Activated CD4-positive, alpha-beta T cell treated with anti-CD3 and anti-CD28 coated beads for 24 hours (primary cell): ENCODE measurements at places on chromosomes 11 and 22.
A peak's percentile ranks its signal among the peaks of the same experiment; 100 is the strongest.

DNA sequence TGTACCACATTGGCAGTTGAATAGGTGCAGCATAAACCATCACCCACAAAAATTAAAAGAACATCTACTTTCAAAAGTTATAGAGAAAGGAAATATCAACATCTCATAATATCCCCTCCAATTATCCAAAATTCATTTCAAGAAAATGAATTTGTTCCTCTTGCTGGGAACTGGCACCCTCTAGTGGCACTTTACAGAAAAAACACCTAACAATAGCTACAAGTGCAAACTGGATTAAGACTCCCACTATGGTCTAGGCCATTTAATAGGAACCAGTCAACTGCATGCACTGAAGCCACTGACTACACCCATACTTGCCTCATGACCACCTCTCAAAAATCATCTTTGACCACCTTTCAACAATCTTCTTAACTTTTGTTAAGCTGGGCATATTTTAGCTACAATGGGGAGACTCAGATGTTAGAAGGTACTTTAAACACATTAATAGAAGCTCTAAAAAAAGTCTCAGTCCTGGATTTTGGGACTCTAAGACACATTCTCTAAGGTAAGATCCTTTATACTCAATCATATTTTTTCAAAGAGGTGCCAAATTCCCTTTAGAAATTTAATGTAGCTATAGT is 17.3 kb downstream of the TRAF6 start:
- no peak for DNase-seq

DNA sequence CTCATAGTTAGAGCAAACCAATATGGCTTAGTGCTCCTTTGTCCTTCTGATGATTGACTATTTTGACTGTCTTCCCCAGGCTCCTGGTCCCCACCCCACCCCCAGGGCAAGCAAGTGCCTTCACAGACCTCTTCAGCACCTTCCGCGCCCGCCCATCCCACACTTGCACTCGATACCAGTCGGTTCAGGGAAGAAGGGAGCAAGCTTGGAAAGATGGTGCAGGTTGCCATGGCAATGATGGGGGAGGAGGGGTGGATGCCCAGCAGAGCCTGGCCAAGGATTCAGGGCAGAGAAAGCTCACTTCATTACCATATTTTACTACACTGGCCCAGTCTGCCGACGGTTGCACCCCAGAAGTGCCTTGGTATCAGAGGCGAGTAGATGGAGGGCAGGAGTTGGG is 2.2 kb downstream of the TMEM132A start:
- DNase-seq: no peak

- DNase-seq: no peak
Observed at GRCh38 chr11:47941907-47942558, 38.3 kb upstream of the PTPRJ start.

GRCh38 chr11:36455658-36456111 is 54.4 kb downstream of the TRAF6 start:
- no peak for DNase-seq

- no peak for DNase-seq
Observed at GRCh38 chr11:88340366-88340935, 2.9 kb upstream of the CTSC start.

- DNase-seq: no peak
Observed at GRCh38 chr11:2142762-2143202, 3.6 kb upstream of the IGF2 start.

- DNase-seq: no peak
Observed at GRCh38 chr22:46119729-46120419, 30.5 kb upstream of the PPARA start.

- DNase-seq: no peak
Observed at GRCh38 chr11:102367364-102367763, 20.4 kb downstream of the BIRC2 start.

GRCh38 chr11:105032495-105032894 is 2.4 kb downstream of the CASP1 start:
- no peak for DNase-seq

DNA sequence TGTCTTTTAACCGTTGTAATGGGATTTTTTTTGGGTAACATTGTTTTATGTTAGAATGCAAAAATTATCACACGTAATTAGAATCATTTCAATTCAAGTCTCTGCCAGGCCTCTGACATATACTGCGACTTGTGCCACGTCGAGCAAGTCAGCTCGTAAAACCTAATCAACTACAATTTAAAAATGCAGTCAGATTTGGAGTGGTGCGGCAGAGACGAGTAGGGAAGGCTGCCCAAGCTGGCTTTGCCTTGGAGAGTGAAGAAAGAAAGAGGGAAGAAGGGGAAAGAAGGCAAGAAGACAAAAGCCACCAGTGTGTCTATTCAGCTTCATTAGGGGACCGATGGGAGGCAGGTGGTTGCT is 110.7 kb downstream of the MIAT start:
- DNase-seq: no peak

DNA sequence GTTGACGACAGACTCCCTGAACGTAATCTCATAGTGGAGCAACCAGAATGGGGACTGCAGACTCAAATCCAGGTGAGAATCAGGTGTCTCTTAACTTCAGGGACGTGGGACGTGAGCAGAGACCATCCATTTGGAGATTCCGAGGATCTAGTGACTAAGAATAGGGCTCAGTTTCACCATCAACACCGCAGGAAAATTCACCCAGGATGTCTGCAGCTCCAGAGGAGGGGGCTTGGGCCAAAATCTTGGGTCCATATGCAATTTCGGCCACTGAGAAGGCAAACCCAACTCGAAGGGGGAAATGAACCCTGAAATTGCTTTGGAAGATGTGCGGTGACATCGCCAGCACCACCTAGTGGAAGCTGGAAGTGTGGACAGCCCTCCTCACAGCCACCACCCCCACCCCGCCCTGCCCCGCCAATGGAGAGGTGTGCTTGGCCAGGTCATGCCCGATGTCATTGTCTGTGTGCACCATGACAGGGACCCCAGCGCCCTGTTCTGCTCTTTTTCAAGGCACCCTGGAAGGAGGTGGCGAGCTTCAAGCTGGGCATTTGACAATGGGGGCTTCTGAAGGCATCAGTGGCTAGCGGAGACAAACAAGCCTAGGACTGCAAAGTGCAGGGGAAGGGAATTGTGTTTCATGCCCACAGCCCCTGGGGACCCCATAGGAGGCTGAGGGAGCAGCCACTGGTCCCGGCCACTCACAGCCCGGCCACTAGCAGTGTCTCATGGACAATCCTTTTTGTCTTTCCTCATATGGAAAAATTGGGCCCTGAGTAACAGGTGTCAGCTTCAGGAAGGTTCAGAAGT is 24.8 kb downstream of the APOL1 start:
- DNase-seq: peak; percentile 58

- DNase-seq: no peak
Observed at GRCh38 chr22:17348464-17349103, 20.7 kb upstream of the CECR2 start.

- peak; percentile 33 for DNase-seq
Observed at GRCh38 chr11:12411806-12412727, 34.7 kb downstream of the PARVA start.

- no peak for DNase-seq
Observed at GRCh38 chr11:130909650-130910049, 6.6 kb downstream of the SNX19 start.

GRCh38 chr11:46386674-46387073 is 4.9 kb downstream of the CHRM4 start:
- no peak for DNase-seq

DNA sequence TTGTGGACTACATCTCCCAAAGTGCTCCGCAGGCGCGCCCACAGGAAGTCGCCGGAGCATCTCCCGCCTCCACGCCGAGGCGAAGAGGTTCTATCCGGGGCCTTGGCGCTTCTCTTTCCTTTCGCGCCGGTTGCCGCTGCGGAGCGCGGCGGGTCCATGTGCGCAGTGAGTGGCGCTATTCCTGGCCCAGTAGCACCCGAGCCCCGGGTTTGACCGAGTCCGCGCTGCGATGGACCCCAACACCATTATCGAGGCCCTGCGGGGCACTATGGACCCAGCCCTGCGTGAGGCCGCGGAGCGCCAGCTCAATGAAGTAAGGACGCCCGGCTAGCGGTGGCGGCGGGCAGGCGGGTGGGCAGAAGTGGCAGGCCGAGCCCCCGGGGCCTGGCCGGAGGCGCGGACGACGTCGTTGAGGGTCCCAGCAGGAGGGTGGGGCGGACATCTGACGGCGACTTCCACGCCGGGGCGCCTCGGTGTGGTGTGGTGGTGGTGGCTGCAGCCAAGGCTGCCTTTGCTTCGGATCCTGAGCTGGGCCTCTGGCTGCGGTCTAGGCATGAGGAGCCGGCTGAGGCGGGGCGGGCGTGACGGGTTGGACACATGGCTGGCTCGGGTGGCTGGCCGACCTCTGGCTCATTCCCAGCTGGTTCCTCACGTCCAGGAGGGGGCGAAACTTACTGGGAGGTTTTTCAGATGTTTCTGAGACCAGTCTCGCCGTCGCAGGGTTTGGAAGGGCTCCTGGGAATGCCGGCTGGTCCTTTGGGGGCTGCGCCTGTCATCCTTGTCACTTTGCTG is at the start of gene IPO7:
TSS of gene IPO7 (plus strand) at position 118 of the 792 bp plus-strand sequence. CDS start at position 230, 112 bp downstream.
- peak; percentile 87 for DNase-seq

DNA sequence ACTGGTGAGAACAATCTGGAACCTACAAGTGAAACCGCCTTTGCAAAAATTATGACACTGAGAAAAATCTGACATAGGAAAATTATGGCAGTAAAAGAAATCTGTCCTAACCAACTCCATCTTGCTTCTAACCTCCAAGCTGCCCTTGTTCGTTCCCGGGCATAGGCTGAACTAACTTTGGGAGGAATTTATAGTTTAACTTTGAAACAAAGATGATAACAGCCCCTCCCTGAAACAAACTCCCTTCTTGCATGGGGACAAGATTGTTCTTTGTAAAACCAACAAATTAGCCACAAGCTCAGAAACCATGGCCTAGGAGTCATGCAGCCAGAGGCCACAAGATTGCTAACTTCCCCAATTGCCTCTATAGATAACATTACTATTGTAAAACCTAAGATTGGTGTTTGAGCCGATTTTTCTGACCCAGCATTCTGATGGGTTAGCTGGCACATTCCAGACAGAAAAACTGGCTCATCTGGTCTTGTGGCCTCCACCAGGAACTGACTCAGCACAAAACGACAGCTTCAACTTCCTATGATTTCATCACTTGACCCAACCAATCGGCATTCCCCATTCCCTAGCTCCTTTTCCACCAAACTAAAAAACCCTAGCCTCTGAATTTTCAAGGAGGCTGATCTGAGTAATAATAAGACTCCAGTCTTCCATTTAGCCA is 3.6 kb upstream of the CCDC81 start:
- no peak for DNase-seq

DNA sequence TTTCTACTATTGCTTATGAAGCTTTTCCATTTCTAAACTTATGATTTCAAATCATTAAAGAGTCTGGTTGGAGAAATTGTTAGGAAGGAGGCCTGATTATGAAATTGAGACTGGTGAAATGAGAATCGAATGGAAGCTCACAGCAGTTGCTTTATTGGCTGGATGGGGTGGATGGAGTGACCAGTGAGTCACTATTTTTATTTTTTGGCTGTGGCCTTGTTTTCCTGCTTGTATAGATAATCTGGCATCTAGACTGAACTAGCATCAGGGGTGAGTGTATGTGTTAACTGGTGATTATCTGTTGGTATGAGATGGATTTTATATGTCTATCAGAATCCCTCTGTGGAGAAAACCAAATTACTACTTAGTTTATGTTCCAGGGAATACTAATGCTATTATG is 36.2 kb downstream of the UVRAG start:
- DNase-seq: no peak

- no peak for DNase-seq
Observed at GRCh38 chr11:121590772-121591404, 138.1 kb upstream of the SORL1-AS1 start.

- DNase-seq: no peak
Observed at GRCh38 chr22:44842417-44842816, 90.0 kb downstream of the ARHGAP8 start.

- no peak for DNase-seq
Observed at GRCh38 chr11:132032555-132032954, 662.1 kb downstream of the NTM start.

GRCh38 chr11:59463190-59463641 is 6.5 kb downstream of the OR4D6 start:
- no peak for DNase-seq

DNA sequence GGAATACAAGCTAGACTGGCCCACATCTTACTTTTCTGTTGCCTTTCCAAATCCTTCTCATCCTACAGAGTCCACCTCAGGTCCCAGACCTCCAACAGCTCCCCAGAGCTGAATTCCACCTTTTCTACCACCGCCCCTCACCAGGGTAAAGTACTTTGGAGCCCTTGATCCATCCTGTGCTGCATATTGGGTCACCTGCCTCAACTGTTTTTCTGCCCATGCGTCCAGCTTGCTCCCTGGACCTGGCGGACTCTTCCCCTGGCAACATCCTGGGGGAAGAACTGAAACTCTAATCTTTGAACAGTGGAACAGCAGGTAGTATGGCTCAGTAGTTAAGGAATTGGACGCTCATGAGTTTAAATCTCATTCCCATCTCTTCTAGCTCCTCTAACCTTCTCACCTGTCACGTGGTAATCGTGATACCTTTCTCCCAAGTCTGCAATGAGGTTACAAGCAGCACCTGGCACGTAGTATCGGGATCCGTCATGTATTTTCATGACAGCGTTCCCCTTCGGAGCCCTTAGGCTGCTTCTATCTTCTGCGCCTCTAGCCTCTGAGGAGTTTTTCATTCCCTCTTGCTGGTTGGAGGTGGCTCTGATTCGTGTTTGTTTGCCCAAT is 98.1 kb downstream of the CEP164 start:
- no peak for DNase-seq

DNA sequence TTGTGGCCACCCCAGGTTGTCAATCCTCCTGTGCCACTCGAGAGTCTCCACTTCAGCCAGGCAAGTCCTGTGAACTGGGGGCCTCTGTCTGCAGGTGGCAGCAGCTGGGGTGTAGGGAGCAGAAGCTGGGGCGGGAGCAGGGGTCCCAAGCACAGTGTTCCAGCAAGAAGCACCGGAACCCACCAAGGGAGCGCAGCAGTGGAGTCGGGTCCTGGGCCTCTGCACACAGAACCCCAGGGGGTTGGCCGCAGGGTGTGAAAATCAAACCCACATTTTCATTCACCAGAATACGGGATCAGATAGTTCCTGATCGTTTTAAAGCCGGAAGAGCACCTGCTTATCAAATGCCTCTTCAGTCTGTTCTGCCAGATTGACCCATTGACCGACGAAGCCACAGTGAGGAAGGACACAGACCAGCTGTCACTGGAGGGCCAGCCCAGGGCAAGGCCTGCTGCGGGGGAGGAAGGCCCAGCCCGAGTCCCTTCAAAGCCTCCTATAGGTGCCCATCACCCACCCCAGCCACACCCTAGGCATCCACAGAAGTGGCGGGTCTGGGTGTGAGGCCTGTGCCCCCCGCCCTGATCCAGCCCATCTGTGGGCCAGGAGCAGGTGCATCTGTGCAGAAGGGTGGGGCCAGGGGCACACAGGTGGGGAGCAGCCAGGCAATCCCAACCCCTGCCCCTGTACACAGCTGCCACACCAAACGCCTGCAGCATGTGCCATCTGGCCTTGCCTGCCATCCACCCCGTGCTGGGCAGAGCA is 34.1 kb downstream of the RSPH14 start:
- no peak for DNase-seq

GRCh38 chr22:50665738-50666137 is 6.9 kb upstream of the SHANK3 start:
- DNase-seq: no peak

GRCh38 chr11:116509551-116509950 is 263.2 kb downstream of the BUD13 start:
- no peak for DNase-seq

- no peak for DNase-seq
Observed at GRCh38 chr11:64351136-64351631, 7.8 kb upstream of the RPS6KA4 start.
